ENCODE measurements at places on chromosomes 11 and 22.

GRCh38 chr22:21031545-21032036 is 770 bp downstream of the SLC7A4 start:
- DNase-seq, result no peak

DNA sequence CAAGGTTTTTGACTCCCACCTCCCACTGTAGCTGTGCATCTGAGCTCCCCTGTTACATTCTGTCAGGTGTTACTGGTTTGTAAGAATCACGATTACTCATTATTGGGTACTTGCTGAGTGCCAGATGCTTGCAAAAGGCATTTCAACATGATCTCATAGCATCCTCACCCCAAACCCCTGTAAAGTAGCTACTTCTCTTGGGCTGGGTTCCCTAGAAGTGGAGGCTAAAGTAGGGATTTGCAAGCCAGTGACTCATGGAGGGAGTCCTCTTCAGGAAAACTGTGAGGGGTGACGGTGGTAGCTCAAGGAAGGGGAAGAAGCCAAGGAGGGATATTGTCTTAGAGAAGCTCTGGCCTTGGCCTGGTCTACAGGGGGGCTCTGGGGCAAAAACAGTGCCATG is 78.6 kb downstream of the TIMP3 start:
- no peak for DNase-seq

- DNase-seq, result no peak
Observed at GRCh38 chr11:63609536-63609935, 4.7 kb downstream of the PLAAT3 start.

DNA sequence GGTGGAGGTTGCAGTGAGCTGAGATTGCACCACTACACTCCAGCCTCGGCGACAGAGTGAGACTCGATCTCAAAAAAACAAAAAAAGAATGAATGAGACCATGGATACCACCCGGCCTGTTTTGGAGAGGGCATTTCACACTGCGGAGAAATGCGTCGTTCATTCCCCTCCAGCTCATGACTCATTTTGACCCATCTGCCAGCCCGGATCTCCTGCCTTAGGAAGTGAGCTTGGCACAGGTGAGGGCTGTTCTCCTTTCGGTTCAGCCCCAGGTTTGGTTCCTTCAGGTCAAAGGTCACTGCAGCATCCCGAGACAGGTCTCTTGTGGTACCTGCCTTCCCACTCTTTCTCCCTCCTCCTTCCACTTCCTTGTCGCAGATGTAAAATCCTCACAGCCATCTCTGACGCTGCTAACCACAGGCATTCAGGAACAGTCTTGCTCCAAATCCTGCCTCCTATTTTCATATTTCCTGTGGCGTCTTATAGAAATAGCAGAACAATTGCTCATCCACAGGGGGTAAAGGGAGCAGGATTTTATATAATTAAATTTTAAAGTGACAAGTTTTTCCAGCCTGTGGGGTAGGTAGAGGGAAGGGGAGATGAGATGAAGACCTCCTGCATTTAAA is 517.9 kb downstream of the NTM start:
- DNase-seq, result no peak

DNA sequence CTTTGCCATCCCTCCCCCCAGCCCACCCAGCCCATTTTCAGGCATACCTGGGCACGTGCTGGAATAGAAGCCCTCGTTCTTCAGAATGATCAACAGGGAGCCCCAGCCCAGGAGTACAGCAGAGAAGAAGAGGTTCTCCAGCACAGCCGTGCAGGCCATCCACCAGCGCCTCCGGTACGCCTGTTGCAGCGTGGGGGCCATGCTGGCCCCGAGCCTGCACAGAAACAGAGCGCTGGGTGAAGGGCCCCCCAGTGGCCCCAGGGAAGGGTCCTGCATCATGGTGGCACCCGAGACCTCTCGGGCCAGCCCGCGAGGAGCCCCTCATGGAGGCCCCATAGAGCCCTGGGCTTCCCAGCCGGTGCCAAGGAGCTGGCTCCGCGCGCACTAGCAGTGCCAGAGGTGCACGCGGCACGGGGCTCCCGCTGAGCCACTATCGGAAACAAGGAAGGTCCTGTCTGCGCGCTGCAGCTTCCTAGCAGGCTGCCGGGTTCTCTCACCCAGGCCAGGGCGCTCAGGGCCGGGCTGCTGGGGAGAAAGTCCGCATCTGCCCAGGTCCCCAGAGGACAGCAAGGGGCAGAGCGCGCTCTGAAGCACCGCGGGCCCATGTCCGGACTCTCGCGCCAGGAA is 1.5 kb downstream of the SLC43A1 start:
- DNase-seq, result peak; percentile 27

GRCh38 chr11:61502522-61502921 is 6.0 kb upstream of the LRRC10B start:
- no peak for DNase-seq

- no peak for DNase-seq
Observed at GRCh38 chr11:26088391-26088790, 243.5 kb upstream of the ANO3 start.

GRCh38 chr11:133988686-133989410 is 32.1 kb upstream of the IGSF9B start:
- no peak for DNase-seq

DNA sequence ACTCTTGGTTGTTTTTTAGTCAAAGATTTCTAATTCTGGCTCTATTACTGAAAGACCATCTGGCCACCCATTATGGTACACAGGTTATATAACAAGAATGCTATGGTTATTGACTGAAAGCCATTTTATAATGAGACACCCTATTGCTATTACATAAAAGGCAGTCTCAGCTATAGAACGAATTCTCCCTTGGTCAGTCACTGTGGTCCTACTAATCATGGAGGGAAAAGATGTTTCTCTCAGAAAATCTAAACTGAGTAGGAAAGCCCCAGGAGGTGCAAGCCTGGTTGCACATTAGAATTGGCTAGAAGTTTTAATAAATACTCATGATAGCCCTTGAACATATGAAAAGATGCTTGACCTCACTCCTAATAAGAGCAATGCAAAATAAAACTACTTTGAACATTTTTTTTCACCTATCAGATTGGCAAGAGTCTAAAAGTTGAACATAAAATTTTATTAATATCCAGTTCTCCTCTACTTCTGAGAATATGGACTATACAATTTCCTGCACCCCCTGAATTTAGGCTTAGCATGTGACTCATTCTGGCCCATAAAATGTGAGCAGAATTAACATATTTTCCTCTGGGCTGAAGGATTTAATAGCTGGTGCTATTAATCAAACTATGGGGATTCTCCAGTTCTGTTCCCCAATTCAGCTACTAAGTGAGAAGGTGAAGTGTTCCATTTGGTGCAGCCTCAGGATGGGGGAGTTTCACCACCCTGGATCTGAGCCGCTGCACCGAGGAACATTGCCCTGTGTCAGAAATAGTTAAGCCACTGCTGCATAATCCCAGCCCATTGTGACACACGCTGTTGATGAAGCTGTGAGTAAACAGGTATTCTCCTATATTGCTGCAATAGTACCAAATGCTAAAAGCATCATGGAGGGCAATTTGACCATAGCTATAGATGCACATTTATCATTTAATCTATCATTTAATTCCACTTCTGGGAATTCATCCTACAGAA is 11.5 kb upstream of the CRKL start:
- no peak for DNase-seq
